ENCODE measurements at places on chromosomes 2 and 18.

DNA sequence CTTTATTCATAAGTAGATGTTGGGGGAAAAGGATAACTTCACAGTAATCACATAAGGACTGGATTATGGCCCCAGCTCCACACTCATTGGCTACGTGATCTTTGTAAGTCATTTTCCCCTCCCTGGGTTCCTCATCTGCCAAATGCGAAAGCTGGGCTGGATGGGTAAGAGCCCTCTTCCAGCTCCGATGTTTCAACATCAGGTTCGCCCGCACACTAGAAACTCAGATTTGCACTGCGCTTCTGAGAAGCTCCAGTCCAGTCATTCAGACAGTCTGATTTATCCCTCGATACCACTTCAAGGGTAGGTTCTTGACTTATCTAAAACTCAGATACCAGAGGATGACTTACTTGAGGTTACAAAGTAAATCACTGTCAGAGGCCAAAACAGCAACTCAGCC lies 31.0 kb upstream of the RMDN2 start:
- DNase-seq, result no peak

- DNase-seq, result no peak
Measured at GRCh38 chr18:75142677-75143076, 66.3 kb downstream of the PTGR3 start.

- DNase-seq, result no peak
Measured at GRCh38 chr2:224366267-224366844, 35.6 kb downstream of the FAM124B start.

GRCh38 chr18:3924455-3924854 lies 474.5 kb downstream of the TGIF1 start:
- no peak for DNase-seq

GRCh38 chr18:13446610-13447461 lies 228.3 kb downstream of the LDLRAD4 start:
- no peak for DNase-seq

DNA sequence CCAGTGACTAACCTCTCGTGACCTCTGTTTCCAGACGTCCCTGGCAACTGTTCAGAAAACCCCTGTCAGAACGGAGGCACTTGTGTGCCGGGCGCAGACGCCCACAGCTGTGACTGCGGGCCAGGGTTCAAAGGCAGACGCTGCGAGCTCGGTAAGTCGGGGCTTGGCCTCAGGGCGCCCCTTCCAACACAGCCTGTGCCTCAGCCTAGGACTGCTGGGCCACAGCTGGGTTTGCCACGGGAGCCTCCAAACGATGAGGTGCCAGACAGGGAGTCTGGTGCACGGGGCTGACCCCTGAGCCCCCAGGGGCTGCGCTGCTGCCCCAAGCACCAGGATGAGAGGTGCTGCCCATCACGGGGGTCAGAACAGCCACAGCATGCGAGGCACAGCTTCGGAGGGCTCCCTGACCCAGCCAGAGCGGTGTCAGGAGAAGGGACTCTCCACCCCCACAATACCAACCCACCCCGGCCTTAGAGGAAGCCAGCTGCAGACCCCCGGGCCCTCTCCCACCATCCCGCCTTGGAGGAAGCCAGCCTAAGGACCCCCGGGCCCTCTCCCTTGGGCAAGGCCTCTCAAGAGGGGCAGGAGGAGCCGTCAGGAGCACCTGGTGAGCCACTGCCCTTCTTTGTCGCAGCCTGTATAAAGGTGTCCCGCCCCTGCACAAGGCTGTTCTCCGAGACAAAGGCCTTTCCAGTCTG lies 20.3 kb downstream of the MTERF4 start:
- no peak for DNase-seq

- no peak for DNase-seq
Measured at GRCh38 chr2:224023188-224023587, 15.9 kb downstream of the SERPINE2 start.

- DNase-seq, result no peak
Measured at GRCh38 chr18:39602131-39602530, 2036.5 kb upstream of the CELF4 start.

DNA sequence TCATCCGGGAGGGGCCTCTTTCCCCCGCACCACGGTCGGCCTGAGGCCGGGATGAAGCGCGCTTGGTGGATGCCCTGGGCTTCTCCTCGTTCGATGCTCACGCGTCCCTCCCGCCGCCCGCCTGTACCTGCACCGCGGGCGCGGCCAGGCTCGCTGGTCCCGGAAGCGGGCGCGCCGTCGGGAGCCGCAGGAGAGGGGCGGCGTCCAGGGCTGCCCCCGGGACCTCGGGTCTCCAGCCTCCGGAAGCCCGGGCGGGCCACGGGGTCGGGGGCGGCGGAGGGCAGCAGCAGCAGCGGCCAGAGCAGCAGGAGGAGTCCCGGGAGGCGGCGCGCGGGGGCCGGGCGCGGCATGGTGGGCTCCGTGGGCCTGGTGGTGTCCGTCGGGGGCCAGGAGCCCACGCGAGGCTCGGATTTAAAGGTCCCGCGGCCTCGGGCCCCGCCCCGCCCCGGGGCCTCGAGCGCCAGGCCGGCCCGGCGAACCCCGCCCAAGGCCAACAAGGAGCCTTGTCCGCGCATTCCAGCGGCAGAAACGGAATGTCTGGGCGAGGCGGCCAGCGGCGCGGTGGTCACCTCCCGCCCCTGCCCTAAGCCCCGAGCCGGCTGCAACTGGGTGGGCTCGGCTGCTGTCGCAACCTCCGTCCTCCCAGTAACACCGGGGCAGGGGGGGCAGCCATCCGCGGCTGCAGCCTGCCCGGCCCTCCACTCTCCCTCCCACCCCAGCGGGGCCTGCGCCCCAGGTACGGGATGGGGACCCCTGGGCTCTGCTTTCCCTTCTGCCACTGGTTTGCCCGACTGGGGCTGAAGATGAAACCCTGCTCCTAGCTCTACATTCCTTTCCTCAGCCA lies at the start of gene MATN3:
Gene MATN3, minus strand, starts transcription at position 387 of the 844 bp plus-strand sequence. Its CDS starts 37 bp downstream, at position 350.
- DNase-seq, result no peak

DNA sequence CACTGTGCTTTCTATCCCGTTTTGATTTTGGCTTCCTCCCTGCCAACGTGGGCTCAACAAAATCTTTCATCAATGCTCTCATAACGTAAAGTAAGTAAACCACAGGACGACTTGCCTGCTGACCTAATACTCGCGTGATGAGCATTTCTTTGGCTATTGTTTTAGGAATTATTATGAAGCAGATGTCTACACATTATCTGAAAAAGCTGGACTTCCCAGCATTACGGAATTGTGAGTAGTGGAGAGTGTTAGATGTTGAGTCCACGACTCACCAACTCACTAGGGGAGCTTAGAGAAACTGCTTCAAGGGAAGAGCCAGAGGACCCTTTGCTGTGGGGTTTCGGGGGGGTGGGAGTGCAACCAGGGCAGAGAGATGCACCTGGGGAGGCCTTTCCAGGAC lies 21.9 kb downstream of the HJURP start:
- no peak for DNase-seq

- no peak for DNase-seq
Measured at GRCh38 chr2:182971820-182972547, 66.3 kb downstream of the NCKAP1 start.

GRCh38 chr18:10397004-10397403 lies 57.4 kb upstream of the APCDD1 start:
- DNase-seq, result no peak

GRCh38 chr2:16349811-16350210 lies 315.8 kb downstream of the CYRIA start:
- no peak for DNase-seq

DNA sequence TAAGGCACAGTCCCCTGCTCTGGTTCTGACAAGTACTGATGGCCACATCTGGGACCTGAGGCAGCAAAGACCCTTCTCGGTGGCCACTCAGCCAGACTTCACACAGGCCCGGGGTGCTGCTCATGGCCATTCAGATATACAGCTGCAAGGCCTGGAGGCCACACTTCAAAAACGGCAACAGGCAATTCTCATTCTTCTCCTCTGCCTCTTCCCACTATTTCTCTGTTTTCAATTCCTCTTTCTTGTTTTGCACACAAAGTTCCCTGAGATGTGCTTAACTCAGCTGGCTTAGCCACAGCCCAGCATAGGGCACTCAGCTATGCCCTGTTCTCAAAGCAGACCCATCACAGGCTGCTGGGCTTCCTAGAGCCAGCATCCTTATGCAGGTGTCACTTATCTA lies 29.9 kb downstream of the PTPN18 start:
- DNase-seq, result no peak

- no peak for DNase-seq
Measured at GRCh38 chr2:97950329-97951154, 45.2 kb downstream of the TMEM131 start.

- DNase-seq, result no peak
Measured at GRCh38 chr2:109351164-109351756, 222.3 kb downstream of the SH3RF3 start.

DNA sequence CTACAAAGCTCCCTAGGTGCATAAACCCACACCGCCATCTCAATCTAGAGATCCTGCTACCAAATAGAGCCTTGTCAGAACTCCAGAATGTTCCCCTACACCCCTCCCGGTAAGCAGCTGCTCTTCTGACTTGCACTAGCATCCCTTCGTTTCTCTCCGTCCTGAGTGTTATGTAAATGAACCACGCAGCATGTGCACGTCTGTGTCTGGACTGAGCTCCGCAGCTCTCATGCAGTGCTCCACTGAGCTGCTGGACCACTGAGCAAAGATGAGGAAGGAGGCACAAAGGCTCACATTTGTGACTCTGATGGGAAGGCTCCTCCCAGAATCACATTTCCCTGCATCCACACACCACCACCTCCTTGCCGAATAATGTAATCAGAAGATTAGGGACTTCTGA lies 203.6 kb downstream of the MYT1L start:
- no peak for DNase-seq

DNA sequence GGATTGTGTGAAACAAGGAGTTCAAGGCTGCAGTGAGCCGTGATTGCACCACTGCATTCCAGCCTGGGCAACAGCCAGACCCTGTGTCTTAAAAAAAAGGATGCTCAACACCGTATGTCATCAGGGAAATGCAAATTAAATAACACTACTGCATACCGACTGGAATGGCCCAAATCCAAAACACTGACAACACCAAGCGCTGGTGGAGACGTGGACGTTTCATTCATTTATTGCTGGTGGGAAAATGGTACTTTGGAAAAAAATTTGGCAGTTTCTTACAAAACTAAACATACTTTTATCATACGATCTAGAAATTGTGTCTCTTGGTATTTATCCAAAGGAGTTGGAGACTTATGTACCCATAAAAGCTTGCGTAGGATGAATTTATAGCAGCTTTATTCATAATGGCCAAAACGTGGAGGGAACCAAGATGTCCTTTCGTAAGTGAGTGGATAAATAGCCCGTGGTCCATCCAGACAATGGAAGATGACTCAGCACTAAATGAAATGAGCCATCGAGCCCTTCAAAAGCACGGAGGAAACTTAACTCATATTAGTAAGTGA lies 24.2 kb downstream of the NEU4 start:
- no peak for DNase-seq

DNA sequence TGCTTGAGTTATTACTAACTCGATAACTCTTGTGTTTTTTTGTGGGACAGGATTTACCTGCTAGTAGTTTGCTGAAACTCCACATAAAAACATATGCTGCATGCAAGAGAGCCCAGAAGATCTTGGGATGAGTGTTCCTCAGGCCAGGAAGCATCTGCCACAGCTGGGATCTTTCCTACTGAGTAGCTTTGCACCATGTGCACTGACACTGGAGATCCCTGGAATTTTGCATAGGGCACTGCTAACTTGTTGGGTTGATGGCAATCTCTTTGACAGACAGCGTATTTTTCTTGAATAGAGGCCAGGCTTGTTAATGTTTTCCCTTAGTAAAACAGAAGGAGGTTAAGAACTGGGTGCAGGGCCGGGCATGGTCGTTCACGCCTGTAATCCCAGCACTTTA lies 808 bp upstream of the SERPINB11 start:
- no peak for DNase-seq

GRCh38 chr2:171238946-171239345 lies 78.3 kb upstream of the TLK1 start:
- no peak for DNase-seq

DNA sequence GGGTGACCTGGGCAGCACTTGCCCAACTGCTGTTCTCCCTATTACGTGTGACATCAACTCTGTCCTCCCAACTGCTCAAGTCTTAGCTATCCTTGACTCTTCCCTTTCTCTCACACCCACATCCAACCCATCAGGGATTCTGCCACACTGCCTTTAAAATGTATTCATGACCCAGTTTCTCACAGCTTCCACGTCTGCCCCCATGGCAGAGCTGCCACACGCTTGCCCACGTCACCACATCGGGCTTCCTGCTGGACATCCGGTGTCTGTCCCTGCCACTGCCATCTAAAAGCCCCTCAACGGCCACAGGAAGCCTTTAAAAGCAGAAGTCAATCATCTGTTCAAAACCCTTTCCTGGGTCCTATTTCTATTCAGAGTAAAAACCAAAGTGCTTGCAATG lies 233.1 kb upstream of the POU3F3 start:
- DNase-seq, result no peak

GRCh38 chr18:78603102-78603983 lies 376.3 kb upstream of the SALL3 start:
- DNase-seq, result no peak

- peak; percentile 46 for DNase-seq
Measured at GRCh38 chr2:25521665-25522387, 151.6 kb downstream of the DTNB start.

DNA sequence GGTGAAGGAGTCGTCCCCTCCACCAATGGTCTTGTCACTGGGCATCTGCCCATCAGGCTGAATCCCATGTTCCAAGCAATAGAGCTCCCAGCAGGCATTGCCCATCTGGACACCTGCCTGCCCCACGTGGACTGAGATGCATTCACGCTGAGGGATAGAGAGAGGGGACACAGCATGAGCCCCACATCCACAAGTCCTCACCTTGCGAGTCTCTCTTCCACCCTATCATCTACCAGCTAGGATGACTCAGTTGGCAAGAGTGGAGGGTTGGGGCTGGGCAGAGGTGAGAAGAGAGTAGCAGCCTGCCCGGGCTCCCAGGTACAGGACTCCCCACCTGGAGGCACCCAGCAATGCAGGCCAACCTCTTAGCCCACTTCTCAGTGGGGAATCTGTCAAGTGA lies 959 bp upstream of the TUBA4B start:
- DNase-seq, result no peak

DNA sequence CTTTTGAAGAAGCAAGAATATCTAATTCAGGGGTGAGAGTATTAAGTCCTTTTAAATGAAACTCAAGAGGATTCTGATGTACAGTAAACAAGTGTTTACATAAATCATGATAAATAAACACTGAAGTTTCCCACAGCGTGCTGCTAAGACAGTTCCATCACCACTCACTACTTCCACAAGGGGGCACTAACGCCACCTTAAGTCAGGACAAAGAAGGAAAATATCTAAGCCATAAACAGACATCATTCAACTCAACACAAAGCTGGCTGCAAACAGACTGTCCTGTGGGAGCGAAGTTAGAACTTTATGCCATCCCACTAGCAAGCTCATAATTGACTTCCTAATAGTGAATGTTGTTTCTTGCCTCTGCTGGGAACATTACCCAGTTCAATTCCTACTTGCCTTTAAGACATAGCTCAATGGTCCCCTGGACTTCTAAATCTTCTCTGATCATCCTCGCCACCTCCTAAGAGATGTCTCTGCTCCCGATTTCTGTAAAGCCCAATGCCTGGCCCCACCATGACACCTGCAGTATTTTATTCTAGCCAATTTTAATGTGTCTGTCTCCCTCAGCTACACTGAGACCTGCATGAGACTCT lies 36.5 kb downstream of the MRPL44 start:
- DNase-seq, result peak; percentile 51
